CD8-positive, alpha-beta T cell (primary cell): ENCODE measurements at places on chromosomes 5 and 9.

GRCh38 chr5:167785901-167786300 is 505.5 kb upstream of the WWC1 start:
- no peak for DNase-seq

DNA sequence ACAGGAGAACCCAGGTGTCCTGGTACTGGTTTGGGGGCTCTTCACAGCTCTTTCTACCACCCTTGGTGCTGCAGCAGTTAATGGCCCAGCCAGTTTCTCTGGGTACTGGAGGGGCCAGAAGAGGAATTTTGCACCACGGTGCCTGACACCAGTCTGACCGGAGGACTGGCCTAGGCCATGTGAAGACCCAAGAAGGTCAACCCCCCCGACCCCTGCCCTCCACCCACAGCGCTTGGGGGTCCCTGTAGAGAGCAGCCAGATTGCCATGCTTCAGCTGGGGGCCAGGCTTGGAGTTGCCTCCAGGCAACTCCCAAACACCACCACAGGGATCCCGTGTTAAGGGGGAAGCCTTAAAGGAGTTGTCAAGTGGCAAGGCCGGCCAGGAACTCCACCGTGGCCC is 6.2 kb downstream of the ARSI start:
- DNase-seq: no peak

DNA sequence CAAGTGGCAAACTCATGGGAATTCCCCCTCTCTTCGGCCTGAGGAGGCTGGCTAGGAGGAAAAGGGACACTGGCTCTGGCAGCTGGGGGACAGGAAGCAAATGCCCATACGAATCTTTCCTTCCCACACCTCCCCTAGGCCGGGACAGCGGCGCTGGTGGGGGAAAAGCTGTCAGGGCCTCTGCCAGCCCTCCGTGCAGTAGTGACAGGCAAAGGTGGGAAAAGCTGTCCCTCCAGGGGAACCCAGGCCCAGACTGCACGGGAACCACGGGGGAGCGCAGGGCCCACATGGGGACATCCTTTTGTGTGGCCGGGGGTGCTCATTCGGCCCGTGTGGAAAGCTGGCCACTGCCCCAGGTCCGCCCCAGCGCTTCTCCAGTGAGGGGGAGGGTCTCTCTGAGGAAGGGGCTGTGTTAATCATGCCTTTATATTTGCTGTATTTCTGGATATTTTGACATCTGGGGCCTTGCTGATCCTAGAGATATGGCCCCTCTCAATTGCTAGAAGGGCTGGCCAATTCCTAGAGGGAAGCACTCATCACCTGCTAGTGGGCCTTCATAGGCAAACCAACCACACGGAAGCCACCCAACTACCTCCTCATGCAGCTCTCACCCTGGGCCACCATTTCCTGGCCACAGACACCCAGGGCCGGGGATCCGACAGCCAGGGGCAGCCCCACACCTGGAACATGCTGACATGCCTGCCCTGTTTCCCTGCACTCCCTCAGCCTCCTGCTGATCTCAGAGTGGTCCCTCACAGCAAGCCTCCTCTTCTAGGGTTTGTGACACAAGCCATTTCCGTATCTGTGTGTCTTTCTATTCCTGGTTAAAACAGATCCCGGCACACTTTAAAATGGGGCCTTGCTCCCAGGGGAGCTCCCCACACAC is 138.8 kb downstream of the ROR2 start:
- DNase-seq: no peak

DNA sequence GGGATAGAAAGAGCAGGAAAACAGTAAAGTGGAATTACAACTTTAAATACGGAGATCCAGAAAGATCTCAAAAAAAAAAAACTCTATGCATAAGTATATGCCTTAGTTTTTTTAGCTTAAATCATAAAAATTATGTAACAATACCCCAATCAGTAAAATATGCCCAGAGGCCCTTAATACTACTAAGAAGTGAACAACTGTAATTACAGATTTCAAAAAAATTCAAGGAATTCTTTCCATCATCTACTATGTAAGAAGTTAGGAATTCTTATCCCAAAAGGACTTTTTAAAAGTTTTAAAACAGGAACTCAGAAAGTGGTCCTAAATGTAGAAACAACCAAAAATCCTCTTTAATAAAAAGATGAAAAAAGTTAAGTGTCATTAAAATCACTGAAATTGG is 111.3 kb downstream of the SSBP2 start:
- no peak for DNase-seq

- no peak for DNase-seq
These were observed 2.2 kb upstream of the CLINT1 start for GRCh38 chr5:157860898-157861890.

DNA sequence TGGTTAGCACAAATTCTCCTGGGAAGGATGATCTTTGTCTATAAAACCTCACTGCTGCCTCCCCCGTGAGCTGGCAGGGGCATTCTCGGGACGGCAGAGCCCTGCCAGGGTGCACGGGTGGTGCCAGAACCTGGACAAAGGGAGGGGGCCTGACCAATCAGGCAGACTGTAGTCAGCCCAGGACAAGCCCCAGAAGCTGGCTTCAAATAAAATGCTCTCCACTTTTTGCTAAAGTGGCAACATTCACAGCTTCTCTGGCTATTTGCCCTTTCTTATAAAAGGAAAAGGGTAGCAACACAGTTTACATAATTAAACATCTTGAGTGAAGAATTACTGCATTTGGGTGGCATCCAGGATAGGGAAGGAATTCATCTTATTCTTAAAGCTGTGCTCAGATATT is 14.4 kb downstream of the IL9 start:
- DNase-seq: no peak

DNA sequence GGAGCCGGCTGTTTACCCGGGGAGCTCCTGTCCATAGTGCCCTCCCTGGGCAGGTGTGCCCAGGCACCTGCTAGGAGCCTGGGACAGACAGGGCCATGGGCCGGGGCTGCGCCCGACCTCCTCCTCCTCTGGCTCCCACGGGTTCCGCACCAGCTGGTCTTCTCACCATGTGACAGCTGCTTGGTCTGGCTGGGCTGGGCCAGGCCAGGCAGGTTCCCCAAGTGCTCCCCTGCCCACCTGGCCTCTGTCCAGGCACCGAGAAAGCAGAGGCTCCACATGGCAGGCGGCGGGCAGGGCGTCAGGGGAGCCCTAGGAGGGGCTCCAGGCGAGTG is 60.0 kb downstream of the OLFM1 start:
- DNase-seq: no peak

GRCh38 chr9:123399803-123400378 is 43.9 kb downstream of the CRB2 start:
- no peak for DNase-seq

DNA sequence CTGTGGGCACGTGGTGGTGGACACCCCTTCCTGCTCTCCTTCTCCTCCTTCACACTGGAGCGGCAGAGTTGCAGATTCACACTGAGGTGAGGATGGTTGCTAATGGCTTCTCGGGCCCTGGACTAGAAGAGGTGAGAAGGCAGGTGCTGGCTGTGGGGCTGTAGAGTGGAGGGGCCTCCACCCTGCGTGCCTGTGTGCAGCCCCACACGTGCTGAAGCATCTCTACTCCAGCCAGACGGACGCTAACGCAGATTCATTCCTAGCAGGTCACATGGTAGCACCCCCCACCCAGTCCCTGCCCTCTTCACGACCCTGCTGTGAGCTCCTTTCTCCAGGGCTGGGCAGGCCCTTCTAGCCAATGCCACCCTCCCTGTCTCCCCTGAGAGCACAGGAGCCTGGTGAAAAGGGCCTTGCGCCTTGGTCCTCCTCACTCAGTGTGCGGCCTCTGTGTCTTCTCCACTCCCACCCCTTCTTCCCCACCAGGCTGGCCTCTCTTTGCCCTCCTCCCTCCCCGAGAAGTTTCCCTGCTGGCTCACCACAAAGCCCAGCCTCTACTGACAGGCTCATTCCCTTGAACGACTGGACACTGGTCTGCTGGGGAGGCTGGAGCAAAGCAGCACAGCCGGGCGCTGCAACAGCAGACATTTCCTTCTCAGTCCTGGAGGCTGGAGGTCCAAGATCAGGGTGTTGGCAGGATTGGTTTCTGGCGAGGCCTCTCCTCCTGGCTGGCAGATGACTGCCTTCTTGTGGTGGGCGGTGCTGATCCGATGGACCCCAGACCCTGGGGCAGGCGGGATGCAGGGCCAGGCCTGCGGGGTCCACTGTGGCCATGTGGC is 14.2 kb downstream of the CACNA1B start:
- DNase-seq: no peak

DNA sequence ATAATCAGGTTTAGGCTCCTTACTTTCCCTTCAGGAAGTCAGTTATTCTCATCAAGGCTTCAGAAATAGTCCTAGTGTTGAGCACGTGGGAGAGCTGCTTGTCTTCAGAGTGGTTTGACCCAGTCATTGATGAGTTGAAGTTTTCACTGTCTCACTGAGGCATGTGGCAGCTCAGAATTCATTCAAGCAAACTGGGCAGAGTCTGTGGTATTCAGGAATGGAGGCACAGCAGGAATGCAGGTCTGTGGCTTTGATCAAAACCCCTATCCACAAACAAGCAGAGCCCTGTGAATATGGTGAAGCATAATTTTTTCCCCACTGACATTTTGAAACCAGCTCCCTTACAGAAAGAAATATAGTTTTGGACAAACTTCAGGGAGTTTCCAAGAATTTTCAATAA is 207.3 kb downstream of the CD180 start:
- no peak for DNase-seq

GRCh38 chr9:105673850-105674387 is 11.7 kb downstream of the TAL2 start:
- no peak for DNase-seq

DNA sequence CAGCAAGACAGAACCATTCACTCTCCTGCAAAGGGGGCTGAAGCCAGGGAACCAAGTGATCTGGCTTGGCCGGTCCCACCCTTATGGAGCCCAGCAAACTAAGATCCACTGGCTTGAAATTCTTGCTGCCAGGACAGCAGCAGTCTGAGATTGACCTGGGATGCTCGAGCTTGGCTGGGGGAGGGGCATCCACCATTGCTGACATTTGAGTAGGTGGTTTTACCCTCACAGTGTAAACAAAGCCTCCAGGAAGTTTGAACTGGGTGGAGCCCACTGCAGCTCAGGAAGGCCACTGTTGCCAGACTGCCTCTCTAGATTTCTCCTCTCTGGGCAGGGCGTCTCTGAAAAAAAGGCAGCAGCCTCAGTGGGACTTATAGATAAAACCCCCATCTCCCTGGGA is 60.5 kb downstream of the TNFSF8 start:
- DNase-seq: peak; percentile 24

- no peak for DNase-seq
These were observed 18.1 kb downstream of the MYMK start for GRCh38 chr9:133506653-133507038.

DNA sequence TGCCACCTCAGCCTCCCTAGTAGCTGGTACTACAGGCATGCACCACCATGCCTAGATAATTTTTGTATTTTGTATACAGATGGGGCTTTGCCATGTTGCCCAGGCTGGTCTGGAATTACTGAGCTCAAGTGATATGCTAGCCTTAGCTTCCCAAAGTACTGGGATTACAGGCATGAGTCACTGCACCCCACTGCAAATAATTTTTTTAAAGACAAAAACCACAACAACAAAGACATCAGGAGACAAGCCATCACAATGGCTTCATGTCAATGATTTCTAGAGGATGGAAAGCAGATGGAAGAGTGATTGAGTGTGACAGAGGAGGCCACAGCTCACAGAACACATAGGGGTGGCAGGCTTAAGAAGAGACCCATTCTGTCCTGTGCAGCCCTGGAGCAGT is 97.9 kb upstream of the PCSK1 start:
- no peak for DNase-seq

- no peak for DNase-seq
These were observed 235.9 kb downstream of the DMRTA1 start for GRCh38 chr9:22682536-22682935.

DNA sequence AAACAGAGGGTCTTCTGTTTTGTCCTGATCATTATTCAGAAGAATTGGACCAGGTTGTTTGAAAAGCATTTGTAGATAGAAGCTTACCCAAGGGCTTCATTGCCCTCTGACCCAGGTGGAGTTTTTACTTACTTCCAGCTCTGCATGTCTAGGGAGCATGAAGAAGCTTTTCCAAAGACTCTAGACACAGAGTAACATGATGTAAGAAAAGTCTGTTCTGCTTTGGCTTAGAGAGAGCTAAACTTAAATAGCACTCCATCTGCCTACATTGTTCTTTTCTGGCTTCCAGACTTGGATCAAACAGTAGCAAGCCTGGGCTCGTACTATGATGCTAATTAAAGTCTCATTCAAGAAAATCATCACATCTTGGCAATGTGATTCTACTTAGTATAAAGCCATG is 112.1 kb downstream of the SNCAIP start:
- DNase-seq: no peak

DNA sequence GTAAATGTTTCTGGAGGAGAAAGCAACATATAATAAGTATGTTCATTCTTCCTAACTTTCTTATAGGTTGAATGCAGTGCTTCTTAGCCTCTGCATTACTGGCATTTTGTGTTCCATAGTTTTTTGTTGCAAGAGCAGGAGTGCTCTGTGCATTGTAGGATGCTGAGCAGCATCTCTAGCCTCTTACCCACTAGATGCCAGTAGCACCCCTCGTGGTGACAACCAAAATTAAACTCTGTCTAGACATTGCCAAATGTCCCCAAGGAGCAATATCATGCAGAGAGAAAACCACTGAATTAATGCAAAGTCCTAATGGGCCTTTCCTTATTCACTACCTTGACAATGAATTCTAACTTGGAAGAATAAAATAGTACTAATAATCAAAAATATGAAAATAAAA is 147.0 kb downstream of the GLIS3 start:
- DNase-seq: no peak

GRCh38 chr9:88828018-88828417 is 163.2 kb upstream of the S1PR3 start:
- DNase-seq: no peak

DNA sequence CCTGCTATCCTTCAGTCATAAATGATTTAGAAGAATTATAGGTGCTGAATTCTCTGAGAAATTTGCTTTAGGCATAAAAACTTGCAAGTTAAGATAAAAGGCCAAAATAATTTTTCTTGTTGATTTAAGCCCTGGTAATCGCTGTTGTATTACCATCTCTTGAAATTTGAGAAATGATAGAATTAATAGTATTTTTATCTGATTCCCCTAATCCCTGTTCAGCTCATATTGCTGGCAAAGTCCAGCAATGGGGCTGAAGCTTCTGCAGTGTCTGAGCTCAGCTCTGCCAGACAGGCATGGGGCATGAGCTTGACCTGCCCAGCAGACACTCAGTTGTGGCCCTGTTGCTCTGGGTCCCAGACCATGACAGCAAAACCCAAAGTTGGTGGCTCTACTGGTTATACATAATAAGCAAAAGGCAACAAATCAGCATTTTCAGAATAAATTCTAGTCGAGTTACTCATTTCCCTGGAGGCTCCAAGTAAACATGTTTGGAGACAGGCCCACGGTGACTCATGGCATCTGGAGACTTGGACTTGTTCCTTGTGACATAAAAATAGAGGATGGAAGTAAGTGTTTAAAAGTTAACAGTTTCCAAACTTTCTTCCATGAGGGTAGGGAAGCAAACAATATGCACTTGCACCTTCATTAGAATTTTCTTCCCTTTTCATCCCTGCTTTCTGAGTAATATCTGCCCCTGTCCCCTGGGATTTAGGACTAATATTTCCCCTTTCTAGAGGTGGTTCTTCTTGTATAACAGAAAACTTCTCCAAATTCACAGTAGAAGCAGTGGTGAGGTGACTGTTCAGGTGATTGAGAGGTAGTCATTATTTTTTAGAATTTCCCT is 60.2 kb upstream of the SLC2A8 start:
- DNase-seq: no peak

- no peak for DNase-seq
These were observed 83.7 kb downstream of the C5orf15 start for GRCh38 chr5:133884569-133885311.
